ENCODE measurements at places on chromosomes 16 and 17.

- DNase-seq, result no peak
Measured at GRCh38 chr17:15343749-15344148, 2.4 kb upstream of the TEKT3 start.

- no peak for DNase-seq
Measured at GRCh38 chr17:71777048-71777640, 343.7 kb upstream of the SOX9 start.

DNA sequence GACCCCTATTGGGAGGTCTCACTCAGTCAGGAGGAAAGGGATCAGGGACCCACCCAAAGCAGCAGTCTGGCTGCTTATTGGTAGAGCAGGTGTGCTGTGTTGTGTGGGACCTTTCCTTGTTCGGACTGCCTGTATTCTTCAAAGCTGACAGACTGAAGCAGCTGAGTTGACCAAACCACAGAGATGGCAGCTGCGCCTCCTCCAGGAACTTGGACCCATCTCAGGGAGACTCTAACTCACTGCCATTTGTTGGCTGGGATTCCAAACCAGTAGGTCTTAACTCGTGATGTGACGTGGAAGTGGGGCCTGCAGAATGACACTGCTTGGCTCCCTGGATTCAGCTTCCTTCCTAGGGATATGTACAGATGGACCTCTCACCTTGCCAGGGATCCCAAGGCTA lies 9.6 kb upstream of the UQCRC2 start:
- DNase-seq, result no peak

DNA sequence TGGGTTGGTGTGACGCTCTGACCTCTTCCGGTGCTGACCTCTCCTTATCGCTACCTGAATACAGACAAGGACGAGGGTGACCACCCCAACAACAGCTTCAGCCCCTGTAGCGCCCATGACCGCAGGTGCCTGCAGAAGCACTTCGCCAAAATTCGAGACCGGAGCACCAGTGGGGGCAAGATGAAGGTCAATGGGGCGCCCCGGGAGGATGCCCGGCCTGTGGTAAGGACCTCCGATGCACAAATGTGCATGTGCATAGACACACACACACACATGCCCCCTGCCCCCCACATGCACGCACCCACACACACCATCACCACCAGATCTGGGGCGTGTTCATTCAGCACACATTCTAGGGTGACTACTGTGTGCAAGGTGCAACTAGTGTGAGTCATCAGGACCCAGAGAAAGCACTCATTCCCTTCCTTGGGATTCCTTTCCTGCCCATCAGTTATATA lies 9.7 kb downstream of the IGFBP4 start:
- no peak for DNase-seq
